ENCODE measurements at places on chromosomes 4 and X.

GRCh38 chr4:87388901-87389300 lies 2.1 kb downstream of the HSD17B11 start:
- no peak for DNase-seq

- DNase-seq = no peak
These were observed 21.8 kb upstream of the TADA2B start for GRCh38 chr4:7021355-7021754.

DNA sequence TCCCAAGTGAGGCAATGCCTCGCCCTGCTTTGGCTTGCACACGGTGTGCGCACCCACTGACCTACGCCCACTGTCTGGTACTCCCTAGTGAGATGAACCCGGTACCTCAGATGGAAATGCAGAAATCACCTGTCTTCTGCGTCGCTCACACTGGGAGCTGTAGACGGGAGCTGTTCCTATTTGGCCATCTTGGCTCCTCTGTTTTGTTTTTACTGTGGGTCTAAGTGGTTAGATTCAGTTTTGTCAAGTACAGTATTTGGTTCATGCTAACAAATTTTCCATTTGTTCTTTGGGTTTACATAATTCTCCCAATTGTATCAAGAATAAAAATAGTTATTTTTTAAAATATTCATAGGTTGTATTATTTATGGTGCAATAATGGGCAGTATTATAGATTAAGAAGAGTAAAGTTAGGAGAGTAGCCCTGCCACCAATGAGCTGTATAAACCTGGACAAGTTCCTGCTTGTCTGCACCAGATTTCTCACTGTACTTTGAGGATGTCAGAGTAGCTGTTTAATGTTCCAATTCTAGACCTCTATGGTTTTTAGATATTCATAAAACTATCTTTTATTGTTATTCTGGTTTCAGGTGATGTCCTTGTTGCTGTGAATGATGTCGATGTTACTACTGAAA lies 23.4 kb downstream of the INTU start:
- DNase-seq = no peak

DNA sequence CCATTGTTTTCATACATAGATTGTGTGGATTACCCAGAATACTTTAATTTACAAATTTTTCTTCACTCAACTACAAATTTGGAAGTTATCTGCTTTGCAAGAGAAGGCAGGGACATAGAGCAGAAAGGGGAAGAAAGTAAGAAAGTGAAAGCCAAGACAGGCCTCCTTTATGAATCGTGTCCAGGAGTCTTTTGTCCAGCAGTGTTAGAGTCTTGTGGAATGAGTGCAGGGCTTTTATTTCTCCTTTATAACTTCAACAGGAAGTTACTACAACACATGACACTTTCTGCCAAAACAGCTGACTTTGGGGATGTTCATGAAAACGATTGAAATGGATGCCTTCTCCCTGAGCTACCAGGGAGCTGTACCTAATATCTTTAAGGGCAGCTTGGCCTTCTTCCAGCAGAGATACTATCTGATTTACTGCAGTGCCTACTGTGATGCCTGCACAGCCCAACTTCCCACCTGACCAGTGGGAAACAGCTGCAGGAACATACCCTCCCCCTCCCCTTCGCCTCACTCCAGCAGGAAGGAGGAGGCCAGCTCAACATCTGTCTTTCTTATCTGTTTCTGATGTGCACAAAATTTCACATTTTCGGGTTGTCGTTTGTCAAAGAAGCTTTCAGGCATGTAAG lies 557.7 kb upstream of the SLIT2 start:
- no peak for DNase-seq

DNA sequence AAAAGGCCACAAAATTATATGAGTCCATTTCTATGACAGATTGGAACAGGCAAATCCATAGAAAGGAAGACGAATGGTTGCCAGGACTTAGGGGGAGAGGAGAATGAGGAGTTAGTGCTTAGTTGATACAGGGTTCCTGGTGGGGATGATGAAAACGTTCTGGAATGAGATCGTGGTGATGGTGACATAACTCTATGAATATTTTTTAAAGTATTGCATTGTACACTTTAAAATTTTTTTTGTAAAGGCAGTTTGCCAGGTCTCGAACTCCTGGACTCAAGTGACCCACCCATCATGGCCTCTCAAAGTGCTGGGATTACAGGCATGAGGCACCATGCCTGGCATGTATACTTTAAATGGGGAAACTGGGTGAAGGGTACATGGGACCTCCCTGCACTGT lies 9.9 kb upstream of the CCNQ start:
- DNase-seq = no peak

DNA sequence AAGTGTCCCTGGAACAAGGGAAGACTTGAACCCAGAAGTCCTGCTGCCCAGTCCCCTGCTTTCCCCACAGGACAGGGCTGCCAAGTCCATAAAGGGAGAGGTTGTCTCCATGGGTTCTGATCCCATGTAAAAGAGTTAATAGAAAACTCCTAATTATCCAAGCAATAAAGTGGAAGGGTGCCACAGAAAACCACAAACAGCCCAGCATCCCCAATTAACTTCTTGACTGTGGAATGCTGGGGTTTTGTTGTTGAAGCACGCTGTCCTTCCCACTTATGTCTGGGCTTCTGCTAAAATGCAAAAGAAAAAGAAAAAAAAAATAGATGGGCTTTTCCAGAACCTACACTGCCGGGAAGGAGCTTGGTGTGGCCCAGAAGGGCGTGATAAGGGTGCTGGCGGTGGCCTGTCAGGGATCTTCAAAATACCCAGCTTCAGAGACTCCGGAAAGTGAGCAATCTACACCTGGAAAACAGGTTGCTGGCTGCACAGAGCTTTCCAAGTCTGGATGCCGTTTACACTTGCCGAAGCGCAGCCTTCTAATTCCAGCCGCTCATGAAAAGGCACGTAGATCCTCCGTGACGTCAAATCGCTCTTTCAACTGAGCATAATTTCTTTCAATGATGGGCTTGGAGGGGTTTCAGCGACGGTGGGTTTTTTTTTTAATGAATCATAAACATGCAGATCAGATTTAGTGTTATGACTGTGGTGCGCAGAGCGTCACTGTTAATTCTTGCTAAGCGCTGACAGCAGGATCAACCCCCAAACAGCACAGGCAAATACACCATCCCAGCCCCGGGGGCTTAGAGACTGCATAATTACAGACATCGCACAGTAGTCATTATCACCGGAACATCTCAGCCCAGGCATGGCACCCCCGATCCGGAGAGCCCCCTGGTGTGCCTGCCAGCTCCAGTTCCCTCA lies 197.6 kb downstream of the BCOR start:
- DNase-seq = no peak
